ENCODE measurements at places on chromosomes 1 and 21. TPM values are rescaled to one million over a fixed set of nuclear protein-coding genes. Genes with fewer than 3 reads are reported as not detected.

The LCE3E gene
- total RNA-seq: not detected

The FAM151A gene
- total RNA-seq: not detected

The EFNA3 gene
- total RNA-seq: 5.1 TPM

The RGS16 gene
- 33.8 TPM for total RNA-seq

The DNAJC6 gene
- total RNA-seq: 2.1 TPM

The C1QC gene
- not detected for total RNA-seq

The FCRL2 gene
- not detected for total RNA-seq

The PHACTR4 gene
- 20.9 TPM for total RNA-seq

- H3K4me3 ChIP-seq: peak overlapping the region; percentile 44
- DNase-seq: no peak
- peaks cover 3% of the 10 kb centered on the region for H3K4me1 ChIP-seq
- no peaks in the 10 kb centered on the region for H3K36me3 ChIP-seq
- H3K27ac ChIP-seq: no peak overlapping the region
Observed at GRCh38 chr1:246698466-246699094, 25.6 kb upstream of the SCCPDH start.

- H3K36me3 ChIP-seq: no peaks in the 10 kb centered on the region
- peaks cover 3% of the 10 kb centered on the region for H3K27me3 ChIP-seq
- no peak overlapping the region for H3K4me3 ChIP-seq
Observed at GRCh38 chr1:22327411-22327810, 124.2 kb upstream of the ZBTB40 start.

DNA sequence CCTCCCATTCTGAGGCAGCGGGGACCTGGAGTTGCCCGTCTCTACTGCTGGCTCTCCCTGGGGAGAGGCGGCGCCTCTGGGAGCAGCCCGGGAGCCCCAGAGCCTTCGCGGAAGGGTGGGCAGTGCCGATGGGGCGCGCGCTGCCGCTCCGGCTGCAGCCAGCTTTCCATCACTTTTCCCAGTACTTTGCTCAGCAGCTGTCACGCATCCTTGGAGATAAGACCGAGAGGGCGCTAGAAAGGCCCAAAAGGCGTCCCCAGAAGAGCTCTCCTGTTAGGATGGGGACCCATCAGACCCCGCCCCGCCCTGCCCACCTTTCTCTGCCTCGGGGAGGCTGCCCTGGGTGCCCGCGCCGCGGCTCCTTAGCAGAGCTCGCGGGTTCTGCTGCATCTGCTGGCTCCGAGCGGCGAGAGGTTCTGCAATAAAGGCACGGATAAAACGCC lies 534 bp downstream of the KCNH1 start:
- no peaks in the 10 kb centered on the region for H3K36me3 ChIP-seq
- peak; percentile 36 for DNase-seq
- peaks cover 7% of the 10 kb centered on the region for H3K4me1 ChIP-seq
- H3K4me3 ChIP-seq: peak overlapping the region; percentile 59
- peaks cover 30% of the 10 kb centered on the region for H3K27me3 ChIP-seq
- H3K27ac ChIP-seq: no peak overlapping the region

DNA sequence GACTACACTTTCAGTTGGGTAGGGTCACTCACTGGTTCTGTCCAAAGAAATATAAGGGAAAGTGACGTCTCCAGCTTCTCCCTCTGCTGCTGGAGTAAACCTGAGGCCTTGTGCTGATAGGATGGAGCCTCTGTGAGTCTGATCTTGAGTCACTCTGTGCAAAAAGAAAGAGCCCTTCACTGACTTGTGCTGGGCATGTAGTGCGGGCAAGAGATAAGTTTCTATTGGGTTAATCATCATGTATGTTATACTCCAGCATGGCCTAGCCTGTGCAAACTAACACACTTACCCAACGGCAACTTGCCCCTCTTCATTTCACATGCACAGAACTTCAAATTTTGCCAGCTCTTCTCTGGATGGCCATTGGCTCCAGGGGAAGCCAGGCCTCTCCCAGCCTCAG lies 118.5 kb upstream of the LMO4 start:
- no peak overlapping the region for H3K4me3 ChIP-seq
- no peak overlapping the region for H3K27ac ChIP-seq
- H3K36me3 ChIP-seq: no peaks in the 10 kb centered on the region
- no peak for DNase-seq

DNA sequence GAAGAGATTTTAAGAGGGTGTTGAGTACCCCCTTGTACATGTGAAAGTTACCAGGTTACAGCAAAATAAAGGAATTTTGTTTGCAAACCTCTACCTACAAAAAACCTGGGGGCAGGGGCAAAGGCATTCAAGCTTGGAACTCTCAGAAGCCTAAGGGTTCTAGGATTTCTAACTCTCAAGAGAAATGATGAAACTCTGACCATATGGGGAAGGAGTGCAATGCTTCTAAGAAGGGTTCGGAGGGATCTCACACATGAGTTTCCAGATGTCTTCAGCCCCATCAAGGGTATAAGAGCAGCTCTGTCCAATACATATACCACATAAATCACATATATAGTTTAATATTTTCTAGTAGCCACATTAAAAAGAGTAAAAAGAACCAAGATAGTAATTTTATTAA lies 7.3 kb upstream of the FCGR2A start:
- no peaks in the 10 kb centered on the region for H3K36me3 ChIP-seq
- no peak overlapping the region for H3K4me3 ChIP-seq
- H3K27me3 ChIP-seq: peaks cover 27% of the 10 kb centered on the region
- H3K4me1 ChIP-seq: peaks cover 7% of the 10 kb centered on the region

DNA sequence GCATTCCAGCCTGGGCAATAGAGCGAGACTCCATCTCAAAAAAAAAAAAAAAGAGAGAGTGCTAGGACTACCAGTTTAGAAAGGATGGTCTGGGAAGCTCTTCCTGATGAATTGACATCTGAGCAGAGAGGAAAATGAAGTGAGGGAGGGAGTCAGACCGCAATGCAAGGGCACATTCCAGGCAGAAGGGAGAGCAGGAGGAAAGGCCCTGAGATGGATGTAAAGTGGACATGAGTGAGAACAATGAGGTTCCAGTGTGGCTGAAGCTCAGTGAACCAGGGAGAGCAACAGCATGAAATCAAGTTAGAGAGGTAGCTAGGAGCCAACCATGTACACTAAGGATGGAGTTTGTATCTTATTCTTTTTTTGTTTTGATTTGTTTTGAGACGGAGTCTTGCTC lies 55.9 kb upstream of the SPOCD1 start:
- H3K36me3 ChIP-seq: peaks cover 3% of the 10 kb centered on the region
- H3K4me3 ChIP-seq: no peak overlapping the region

GRCh38 chr21:28099001-28099705 lies 893.5 kb downstream of the LTN1 start:
- no peaks in the 10 kb centered on the region for H3K27me3 ChIP-seq
- no peak for DNase-seq
- H3K4me1 ChIP-seq: no peaks in the 10 kb centered on the region
- H3K27ac ChIP-seq: no peak overlapping the region

DNA sequence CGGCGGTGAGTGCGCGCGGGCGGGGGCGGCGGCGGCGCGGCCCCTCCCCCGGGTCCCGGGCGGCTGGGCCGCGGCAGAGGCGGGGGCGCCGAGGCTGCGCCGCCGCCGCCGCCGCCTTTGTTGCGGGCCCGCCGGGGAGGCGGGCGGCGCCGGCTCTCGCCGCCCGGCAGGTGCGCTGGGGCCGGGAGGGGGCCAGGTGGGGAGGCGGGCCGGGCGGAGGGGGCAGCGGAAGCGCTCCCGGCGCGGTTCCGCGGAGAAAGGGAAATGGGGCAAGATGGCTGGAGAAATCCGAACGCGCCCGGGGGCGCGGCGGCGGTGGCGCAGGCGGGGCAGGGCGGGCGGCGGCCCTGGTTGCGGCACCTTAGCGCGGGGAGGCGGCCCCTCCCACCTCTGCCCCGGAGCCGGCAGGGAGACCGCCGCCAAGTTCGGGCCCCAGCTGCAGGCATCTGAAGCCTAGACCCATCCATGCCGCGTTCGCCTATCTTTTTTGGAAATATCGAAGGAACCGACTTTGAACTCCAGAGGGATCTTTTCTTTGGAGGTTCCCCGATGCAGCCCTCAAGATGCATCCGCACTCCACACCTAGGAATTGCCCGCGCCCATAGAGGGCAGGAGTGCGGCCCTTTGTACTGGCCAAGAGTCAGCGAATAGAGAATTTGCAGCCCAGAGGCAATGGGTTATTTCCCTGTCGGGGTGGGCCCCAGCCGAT lies 479 bp downstream of the POGK start:
- peaks cover 49% of the 10 kb centered on the region for H3K4me1 ChIP-seq
- peak overlapping the region; percentile 84 for H3K4me3 ChIP-seq
- peak overlapping the region; percentile 83 for H3K27ac ChIP-seq
- peak; percentile 56 for DNase-seq

DNA sequence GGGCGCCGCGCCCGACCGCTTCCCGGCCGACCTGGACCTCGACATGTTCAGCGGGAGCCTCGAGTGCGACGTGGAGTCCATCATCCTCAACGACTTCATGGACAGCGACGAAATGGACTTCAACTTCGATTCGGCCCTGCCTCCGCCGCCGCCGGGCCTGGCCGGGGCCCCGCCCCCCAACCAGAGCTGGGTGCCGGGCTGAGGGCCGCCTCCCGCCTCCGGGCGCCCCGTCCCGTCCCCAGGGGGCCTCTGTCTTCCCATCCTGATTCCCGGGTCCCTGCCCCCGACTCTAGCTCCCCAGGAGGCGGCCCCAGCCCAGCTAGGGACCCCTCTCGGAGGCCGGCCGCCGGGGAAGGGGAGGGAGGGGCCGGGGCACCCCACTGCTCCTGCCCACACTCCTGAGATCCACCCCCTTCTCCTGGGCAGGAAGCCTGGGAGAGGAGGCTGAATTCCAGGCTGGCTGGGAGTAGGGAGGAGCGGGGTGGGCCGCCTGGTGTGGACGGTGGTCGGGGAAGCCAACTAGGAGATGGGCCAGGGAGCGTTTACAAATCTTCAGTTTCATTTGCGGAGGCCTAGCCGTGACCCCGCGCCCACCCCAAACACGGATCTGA lies 21.4 kb downstream of the FOXO6 start:
- peaks cover 12% of the 10 kb centered on the region for H3K4me1 ChIP-seq
- no peaks in the 10 kb centered on the region for H3K36me3 ChIP-seq

- H3K36me3 ChIP-seq: no peaks in the 10 kb centered on the region
- H3K4me1 ChIP-seq: no peaks in the 10 kb centered on the region
- no peak for DNase-seq
- H3K4me3 ChIP-seq: no peak overlapping the region
- no peak overlapping the region for H3K27ac ChIP-seq
Observed at GRCh38 chr1:226542623-226543103, 5.9 kb upstream of the STUM start.

DNA sequence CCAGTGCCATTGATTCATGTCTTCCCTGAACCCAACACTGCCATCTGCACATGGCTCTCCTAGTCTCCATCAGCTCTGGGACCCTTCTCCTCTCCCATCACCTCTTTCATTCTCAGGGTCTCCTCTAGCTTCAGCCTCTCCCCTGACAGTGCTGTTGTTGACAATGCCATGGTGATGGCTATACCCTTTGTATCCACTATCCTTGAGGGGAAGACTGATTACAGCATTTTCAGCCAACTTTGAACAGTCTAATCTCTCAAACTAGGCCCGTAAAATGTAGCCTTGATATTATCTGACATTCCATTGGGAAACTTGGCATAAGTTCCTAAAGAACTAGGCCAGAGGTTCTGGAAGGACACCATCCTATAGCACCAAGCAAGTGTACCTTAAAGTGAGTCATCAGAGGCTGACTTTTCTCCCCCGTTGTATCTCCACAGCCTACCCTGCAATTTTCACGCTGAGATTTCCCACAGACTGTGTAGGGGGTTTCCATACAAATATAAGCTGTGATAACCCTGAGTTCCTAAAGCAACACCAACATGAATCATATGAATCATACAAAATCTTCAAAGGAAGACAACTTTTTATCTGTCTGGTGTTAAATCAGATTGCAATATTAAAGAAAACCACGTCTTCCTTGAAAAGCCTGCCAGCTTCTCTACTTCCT lies 5.8 kb downstream of the HAO2 start:
- H3K4me3 ChIP-seq: no peak overlapping the region
- no peaks in the 10 kb centered on the region for H3K36me3 ChIP-seq
- H3K4me1 ChIP-seq: peaks cover 6% of the 10 kb centered on the region
- no peak overlapping the region for H3K27ac ChIP-seq
- peaks cover 3% of the 10 kb centered on the region for H3K27me3 ChIP-seq
- DNase-seq: peak; percentile 5

GRCh38 chr1:115112496-115113375 lies 23.4 kb upstream of the TSPAN2 start:
- peak; percentile 56 for DNase-seq
- H3K36me3 ChIP-seq: no peaks in the 10 kb centered on the region
- H3K27ac ChIP-seq: no peak overlapping the region
- peaks cover 8% of the 10 kb centered on the region for H3K4me1 ChIP-seq
- H3K4me3 ChIP-seq: no peak overlapping the region

DNA sequence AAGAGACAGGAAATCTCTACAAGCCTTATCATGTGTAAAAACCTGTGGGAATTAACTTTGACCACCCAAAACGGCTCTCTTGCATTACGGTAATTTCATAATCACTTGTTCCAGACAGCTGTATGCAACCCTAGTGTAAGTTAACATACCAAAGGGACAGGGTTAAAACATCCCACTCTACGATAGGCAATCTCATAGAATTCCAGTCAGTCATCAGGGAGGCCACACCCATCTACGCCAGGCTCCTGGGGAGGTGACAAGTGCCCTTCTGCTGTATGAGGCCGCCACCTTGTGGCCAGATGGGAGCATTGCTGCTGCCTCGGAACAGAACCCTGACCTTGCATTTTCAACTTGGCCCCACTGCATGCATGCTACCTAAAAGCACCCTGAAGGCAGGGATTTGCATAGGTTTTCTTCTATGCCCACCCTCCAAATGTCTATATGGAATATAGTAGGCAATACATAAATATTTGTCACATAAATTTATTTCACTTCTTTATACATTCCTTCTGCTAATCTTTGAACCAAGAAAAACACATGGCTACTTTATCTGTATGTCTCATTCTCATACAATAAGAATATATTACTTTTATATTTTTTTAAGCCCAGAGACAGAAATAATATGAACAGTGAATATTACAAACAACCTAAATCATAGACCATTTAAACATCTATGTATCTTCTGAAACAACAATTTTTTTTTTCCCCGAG lies 12.6 kb downstream of the HSF2BP start:
- H3K27me3 ChIP-seq: peaks cover 7% of the 10 kb centered on the region
- DNase-seq: peak; percentile 88
- H3K27ac ChIP-seq: no peak overlapping the region
- H3K4me1 ChIP-seq: peaks cover 17% of the 10 kb centered on the region
- no peak overlapping the region for H3K4me3 ChIP-seq
- H3K36me3 ChIP-seq: no peaks in the 10 kb centered on the region

- no peaks in the 10 kb centered on the region for H3K4me1 ChIP-seq
- H3K27ac ChIP-seq: no peak overlapping the region
- H3K36me3 ChIP-seq: no peaks in the 10 kb centered on the region
- DNase-seq: no peak
Observed at GRCh38 chr1:65995928-65996327, 203.2 kb downstream of the PDE4B start.

- DNase-seq: peak; percentile 60
- H3K4me3 ChIP-seq: no peak overlapping the region
- no peak overlapping the region for H3K27ac ChIP-seq
- peaks cover 12% of the 10 kb centered on the region for H3K4me1 ChIP-seq
- peaks cover 3% of the 10 kb centered on the region for H3K27me3 ChIP-seq
- no peaks in the 10 kb centered on the region for H3K36me3 ChIP-seq
Observed at GRCh38 chr21:38796424-38796823, 9.3 kb upstream of the ETS2 start.

GRCh38 chr1:239456788-239457187 lies 70.4 kb downstream of the CHRM3 start:
- H3K4me1 ChIP-seq: peaks cover 8% of the 10 kb centered on the region
- no peaks in the 10 kb centered on the region for H3K27me3 ChIP-seq
- no peak overlapping the region for H3K27ac ChIP-seq
- H3K36me3 ChIP-seq: no peaks in the 10 kb centered on the region
- H3K4me3 ChIP-seq: no peak overlapping the region

GRCh38 chr1:84062496-84062895 lies 63.6 kb upstream of the TTLL7 start:
- no peak overlapping the region for H3K27ac ChIP-seq
- no peaks in the 10 kb centered on the region for H3K4me1 ChIP-seq
- no peak for DNase-seq
- peaks cover 20% of the 10 kb centered on the region for H3K27me3 ChIP-seq
- H3K36me3 ChIP-seq: no peaks in the 10 kb centered on the region
- H3K4me3 ChIP-seq: no peak overlapping the region

Measured in activated CD8-positive, alpha-beta T cell treated with anti-CD3 and anti-CD28 coated beads for 36 hours (primary cell).